Central memory CD4-positive, alpha-beta T cell (primary cell): ENCODE measurements at places on chromosomes 4 and X.

DNA sequence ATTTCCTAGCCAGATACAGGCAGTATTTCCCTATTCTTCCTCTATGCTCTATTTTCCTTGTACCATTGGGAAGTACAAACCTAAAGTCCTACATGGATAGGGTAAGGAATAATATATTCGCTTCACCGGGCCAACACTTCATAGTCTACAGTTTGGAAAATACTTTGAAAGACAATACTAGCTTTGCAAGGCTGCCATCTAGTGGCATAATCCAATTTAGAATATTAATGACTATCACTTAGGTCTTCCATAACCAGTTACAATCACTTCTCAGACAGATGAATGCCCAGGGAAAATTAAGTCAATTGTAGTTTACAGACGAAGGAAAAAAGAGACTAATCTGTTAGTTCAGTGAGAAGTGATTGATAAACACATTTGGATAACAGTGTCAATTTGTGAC, 141.0 kb upstream of the FAM47C start:
- no peak for DNase-seq

- DNase-seq: no peak
Observed at GRCh38 chr4:20528508-20528907, 171.8 kb upstream of the PACRGL start.

GRCh38 chr4:7622371-7622770, 187.6 kb upstream of the PSAPL1 start:
- no peak for DNase-seq

DNA sequence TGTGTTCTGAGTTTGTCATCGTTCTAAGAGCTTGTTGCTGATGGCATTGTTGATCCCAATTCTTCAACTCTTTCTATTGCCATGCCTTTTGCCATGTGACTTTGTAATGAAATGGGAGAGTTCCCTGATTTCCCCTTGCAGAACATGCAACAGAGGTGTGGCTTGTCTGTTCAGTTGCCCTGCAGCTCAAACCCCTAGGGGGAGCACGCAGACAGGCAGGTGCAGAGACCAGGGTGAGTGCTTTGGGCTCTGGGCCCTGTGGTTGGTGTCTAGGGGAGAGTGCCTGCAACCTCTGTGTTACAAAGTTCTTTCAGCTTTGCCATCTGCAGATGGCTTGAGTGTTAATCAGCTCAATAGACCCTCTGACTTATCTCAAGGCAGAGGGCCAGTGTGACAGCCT, 332.7 kb downstream of the MID1IP1 start:
- no peak for DNase-seq

- DNase-seq: no peak
Observed at GRCh38 chrX:110667706-110668105, 127.9 kb downstream of the CHRDL1 start.

DNA sequence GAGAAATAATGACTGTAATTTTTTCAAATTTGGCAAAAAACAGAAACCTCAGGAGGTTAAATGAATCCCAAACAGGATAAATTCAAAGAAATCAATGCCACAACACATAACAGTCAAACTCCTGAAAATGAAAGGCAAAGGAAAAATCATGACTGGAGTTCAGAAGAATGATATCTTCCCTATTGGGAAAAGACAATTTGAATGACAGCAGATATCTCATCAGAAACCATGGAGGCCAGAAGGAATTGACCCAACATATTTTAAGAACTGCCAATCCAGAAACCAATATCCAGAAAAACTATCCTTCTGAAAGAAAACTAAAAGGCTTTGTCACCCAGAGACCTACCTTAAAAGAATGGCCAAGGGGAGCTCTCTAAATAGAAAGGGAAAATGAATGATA, 40.1 kb upstream of the MAMLD1 start:
- no peak for DNase-seq

DNA sequence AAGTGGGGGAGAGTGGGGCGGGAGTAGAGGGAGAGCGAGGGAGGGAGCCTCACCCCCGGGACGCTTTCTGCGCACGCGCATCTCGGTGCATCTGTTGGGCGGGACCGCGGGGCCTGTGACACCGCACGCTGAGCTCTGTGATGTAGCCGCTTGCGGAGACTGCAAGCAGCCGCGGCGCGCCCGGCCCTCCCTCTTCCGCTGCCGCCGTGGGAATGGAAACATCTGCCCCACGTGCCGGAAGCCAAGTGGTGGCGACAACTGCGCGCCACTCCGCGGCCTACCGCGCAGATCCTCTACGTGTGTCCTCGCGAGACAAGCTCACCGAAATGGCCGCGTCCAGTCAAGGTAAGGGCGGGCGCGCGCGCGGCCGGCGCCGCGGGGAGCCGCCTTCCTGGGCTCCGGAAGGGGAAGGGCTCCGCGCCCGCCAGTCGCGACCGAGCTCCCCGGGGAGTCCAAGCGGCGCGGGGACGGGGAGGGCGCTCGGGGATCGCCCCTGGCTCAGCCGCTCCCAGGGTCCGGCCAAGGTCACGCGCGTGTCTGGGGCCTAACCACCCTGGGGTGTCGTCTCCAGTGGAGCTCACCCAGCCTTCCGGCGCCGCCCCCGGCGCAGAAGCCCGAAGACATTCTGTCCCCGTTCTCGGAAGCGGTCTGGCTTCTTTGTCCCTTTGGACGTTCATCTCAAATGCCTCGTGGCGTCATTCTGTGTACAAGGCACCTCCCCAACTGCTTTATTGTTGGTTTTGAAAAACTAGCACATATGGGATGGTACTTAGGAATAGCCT, at the start of gene FUNDC2:
Gene FUNDC2, plus strand, starts transcription at position 118 of the 782 bp plus-strand sequence. Its CDS starts 95 bp downstream, at position 213.
- peak; percentile 95 for DNase-seq

- DNase-seq: no peak
Observed at GRCh38 chrX:152872522-152872921, 25.3 kb upstream of the ZNF185 start.

DNA sequence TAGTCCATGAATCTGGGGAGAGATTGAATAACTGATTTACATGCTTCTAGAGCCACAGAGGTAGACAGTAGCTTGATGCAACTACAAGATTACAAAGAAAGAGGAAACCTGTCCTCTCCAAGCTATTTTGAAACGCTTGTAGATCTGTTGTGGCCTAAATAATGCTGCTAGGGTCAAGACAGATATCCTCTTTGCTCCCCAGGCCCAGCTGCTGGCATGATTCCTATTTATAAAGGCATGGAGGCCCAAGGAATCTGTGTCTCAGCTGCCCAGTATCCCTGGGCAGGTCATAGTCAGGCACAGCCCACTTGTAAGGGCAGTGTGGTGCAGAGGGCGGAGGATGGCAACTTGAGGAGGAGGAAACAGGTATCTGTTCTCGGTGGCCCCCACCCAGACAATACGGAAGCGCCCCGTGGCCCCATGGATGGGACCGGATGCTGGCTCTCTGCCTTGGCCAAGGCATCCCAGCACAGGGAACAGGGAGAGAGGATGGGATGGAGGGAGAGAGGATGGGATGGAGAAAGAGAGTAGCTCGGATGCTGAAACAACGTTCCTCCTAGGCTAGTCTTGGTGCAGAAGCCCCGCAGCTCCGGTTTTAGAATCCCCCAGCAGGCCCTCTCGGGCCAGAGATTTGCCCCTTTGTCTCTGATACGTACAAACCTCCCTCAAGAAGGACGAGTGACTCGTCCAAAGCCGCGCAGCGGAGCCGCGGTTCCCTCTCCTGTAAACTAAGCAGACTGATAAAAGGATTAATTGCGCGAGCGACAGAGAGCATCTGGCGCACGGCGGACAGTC, 767 bp upstream of the SMIM20 start:
- no peak for DNase-seq

DNA sequence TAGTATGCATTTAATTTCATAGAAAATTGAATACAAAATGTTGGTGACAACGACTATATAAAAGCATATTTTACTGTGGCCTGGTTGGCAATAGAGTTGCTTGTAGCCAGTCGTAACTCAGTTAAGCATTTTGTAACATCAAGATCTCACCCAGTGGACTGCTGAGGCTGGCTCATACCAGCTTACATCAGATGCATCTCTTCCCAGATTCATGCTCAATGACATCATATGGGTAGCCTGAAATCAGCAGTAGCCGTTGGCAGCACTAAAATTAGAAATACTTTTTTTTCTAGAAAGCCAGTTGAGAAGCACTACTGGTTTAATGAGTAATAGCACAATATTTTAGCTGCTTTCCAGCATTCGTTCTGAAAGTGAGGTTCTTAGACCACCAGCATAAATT, 341.2 kb downstream of the TECRL start:
- no peak for DNase-seq

DNA sequence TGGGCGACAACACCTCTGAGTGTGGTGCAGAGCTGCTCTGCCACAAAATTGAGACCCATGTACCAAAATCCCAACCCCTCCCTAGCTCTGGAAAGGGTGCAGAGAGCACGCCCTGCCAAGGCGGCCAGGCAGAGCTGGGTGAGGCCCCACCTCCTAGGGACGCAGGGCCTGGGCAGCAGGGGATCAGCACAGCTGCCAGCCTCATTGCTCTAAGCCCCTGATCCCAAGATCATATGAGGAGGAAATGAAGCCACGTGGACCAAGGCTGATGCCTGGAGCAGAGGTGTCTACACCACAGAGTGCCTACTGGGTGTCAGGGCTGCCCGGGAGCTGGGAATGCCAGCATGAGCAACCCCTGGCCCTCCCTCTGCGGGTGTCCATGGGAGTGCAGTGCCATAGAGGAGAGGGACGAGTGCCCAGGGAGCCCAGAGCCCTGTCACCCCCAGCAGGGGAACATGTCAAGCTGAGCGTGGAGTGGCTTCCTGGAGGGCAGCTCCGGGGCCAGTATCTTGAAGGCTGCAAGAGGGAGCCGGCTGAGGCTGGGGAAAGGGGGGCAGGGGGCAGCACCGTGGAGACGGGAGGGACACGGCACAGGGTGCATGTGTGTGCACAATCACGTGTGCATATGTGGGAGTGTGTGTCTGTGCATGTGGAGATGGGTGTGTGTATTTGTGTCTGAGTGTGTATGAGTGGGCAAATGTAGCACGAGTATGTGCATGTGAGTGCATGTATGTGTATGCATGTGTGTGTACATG, 63.9 kb upstream of the PSAPL1 start:
- no peak for DNase-seq

GRCh38 chr4:48998440-48998839, 12.4 kb downstream of the CWH43 start:
- no peak for DNase-seq

DNA sequence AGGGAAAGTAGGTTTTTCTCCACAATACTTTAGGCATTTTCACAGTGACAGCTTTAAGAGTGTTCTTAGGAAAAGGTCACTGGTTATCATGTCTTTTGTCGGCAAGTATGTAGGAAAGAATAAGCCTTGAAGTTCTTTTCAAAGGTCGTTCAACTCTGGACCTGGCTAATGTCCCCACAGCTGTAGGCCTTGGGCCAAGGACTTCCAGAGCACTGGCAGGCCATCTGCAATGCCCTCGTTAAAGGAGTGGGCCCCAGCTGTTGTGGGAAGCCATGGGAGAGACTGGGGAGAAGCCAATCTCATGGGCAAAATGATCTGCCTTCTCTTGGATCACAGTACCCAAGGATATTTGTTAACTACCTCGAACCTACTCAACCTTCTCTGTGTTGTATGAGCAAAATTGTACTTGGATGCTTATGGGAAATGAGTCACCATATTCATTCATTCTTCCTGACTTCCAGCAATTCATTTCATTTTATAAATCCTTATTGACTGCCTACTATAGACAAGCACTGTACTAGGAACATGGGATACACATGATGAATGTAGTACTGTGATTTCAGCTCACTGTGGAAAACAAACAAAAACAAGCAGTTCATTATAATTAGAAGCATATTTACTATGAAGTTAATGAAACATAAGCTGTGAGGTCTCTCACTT, 141.1 kb upstream of the KIT start:
- no peak for DNase-seq

DNA sequence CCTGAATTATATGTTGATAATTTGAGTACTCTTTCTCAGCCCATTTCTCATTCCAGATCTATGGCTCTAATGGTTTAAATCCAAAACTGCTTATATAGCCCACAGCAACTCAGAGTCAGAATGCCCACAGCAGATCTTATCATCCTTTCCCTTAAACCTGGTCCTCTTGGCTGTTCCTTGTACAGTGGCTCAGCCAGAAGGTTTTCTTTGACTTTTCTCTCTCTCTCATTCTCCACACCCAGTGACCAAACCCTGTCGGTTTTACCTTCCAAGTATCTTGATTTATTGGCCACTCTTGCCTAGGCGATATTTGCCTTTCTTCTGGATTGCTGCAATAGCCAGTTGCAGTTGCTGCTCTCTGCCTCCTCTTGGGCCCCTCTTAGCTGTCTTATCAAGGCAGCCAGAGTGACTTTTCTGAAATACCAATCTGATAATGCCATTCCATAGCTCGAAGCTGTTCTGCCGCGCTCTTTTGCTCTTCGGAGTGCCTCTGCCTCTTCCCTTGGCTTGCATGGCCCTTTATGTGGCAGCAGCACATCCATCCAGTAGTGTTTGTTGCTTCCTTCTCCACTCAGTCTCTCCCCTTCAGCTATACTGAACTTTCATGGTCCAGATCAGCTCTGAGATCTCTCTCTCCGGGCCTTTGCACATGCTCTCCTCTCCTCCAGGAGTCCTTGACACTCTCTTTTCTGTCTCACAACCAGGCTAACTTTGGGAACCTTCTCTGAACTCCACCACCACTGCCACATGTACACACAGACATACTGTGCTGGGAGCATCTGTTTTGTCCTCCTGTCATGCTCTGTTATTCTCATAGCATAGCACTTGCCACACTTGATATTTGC, 11.8 kb downstream of the GAB1 start:
- DNase-seq: no peak

- DNase-seq: no peak
Observed at GRCh38 chr4:143653031-143653430, 47.4 kb downstream of the FREM3 start.

DNA sequence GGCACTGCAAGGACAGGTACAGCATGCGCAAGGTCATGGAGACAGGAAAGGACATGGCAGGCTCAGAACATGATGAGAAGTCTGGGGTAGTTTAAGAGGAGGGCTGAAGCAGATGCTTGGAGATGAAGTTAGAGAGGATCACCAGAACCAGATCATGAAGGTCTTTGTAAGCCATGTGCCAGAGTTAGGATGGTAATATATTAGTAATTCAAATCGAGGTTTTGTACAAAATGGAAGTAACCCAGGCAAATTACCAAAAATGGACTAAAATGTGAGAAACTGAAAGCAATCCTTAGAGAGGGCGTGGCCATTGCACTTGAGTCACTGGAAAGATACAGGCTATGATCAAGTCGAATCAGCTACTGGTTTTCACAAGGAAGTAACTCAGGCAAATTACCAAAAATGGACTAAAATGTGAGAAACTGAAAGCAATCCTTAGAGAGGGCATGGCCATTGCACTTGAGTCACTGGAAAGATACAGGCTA, 13.5 kb downstream of the RXFP1 start:
- no peak for DNase-seq

GRCh38 chr4:188111955-188112354, 2.6 kb upstream of the TRIML2 start:
- DNase-seq: no peak

DNA sequence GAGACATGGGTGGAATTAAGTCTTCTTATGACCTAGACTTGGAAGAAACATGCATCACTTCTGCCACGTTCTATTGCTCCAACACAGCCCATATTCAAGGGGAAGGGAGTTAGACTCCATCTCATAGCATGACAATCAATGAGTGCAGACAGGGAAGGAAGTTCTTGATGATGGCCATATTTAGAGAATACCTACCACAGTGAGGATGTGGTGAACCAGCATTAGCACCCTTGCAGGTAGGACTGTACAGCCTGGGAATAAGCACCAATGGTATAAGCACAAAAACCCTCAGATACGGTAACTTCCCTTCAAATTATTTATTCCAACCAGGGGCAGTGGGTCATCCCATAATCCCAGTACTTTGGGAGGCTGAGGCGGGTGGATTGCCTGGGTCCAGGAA, 29.8 kb downstream of the PAGE2 start:
- DNase-seq: peak; percentile 10

- DNase-seq: no peak
Observed at GRCh38 chrX:136159611-136160025, 12.3 kb downstream of the FHL1 start.
